OCI-LY7 (cell line): ENCODE measurements at places on chromosomes 3 and 15. TPM values are rescaled to one million over a fixed set of nuclear protein-coding genes. Genes with fewer than 3 reads are reported as not detected.

The AADACL2 gene
- total RNA-seq, result not detected in 2 replicates

The GNAT1 gene
- total RNA-seq, result not detected in 2 replicates

The EOMES gene
- not detected in 2 replicates for total RNA-seq

The NR2E3 gene
- not detected in 2 replicates for total RNA-seq
